Stimulated activated CD8-positive, alpha-beta memory T cell treated with anti-CD3 and anti-CD28 coated beads, Interleukin-15, amount 100 ng/mL, for 24 hours (primary cell): ENCODE measurements at places on chromosomes 7 and 10.

DNA sequence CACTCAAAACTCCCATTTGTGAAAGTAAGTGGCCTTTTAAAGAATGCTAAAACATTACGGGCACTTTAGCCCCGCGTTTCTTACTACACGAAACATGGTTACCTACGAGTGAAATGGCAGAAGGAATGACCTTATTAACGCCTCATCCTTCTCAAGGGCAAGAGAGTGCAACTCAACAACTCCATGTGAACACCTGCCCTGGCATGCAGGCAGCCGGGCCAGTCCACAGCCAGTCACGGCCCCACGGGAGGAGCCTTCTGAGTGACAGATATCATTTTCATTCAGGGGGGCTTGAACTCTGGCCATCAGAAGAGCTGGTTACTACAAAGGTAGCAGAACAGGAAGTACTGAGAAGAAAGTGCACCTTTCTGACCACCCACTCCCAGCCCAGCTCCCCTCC lies 236.1 kb downstream of the PTPRN2 start:
- no peak for DNase-seq

DNA sequence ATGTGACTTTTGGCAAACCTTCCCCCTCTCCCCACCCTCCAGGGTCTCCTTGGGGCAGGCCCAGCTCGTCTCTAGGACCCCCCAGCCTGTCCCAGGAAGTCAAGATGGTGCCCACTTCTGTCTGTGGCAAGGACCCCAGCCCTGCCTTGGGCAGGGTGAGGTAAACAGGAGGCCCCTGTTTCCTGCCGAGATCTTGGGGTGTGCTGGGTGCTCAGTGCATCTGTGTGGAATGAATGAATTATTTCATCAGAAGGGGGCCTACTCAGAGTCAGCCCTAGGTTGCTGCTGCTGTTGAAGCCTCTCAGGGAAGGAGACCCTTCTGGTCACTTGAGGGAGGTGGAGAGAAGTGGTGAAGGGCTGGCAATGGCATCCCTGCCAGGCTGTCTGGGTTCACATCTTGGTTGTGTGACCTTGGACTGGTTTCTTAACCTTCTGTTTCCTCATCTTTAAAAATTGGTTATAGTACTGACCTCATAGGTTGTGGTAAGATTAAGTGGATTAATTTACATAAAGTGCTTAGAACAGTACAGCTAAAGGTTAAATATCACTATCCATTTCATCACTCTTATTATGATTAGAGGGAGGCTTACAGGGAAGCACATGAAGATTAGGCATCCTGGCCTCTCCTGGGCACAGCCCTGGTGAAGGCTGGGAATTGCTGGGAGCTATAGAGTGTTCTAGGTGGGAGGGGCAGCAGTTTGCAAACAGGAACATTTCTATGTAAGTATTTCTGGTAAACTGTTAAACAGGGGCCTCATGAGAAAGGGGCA lies 67.7 kb downstream of the ZMIZ1 start:
- DNase-seq = no peak

- no peak for DNase-seq
Measured at GRCh38 chr7:103031024-103031423, 43.6 kb downstream of the FBXL13 start.

- no peak for DNase-seq
Measured at GRCh38 chr10:102579328-102579727, 65.0 kb upstream of the TRIM8 start.

GRCh38 chr7:5507013-5507412 lies 83.4 kb upstream of the TNRC18 start:
- no peak for DNase-seq

- DNase-seq = no peak
Measured at GRCh38 chr7:97019710-97020225, 4.9 kb downstream of the DLX5 start.

GRCh38 chr10:24008164-24009091 lies 200.5 kb upstream of the KIAA1217 start:
- DNase-seq = no peak

DNA sequence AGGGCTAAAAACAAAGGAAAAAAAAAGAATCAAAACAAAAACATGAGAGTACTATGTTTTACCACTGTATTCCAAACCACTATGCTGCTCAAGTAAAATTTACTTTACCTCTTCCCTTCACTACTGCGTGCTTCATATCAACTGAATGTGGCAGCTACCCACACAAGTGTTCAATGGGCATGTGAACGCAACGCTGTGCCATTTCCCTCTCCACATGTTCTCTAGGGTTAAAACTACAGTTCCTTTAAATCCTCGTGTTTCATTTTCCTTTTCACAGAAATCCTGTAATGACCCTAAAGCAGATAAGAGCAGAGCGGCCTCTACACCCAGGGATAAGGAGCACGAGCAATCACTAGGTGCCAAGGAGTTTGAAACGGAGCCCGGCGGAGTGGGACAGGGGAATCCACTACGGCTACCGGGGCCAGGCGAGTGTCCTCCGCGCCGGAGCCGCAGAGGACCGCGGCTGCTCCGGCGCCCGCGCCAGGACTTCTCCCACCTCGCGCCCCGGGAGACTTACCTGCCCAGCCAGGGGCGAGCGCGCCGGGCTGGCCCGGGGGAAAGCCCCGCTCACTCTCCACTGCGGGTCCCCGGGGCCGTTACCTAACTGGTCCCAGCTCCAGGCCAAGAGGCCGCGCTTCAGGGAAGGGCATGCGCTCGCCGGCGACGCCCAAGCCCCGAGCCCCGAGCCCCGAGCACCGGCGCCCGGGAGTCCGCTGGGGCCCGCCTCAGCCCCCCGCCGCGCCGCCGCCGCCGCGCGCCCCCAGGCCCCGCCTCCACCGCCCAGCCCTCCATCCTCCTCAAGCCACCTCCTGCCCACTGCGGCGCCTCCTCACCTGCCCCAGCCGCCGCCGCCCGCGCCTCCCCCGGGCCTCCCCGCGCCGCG lies 711 bp downstream of the NAMPT start:
- peak; percentile 11 for DNase-seq

DNA sequence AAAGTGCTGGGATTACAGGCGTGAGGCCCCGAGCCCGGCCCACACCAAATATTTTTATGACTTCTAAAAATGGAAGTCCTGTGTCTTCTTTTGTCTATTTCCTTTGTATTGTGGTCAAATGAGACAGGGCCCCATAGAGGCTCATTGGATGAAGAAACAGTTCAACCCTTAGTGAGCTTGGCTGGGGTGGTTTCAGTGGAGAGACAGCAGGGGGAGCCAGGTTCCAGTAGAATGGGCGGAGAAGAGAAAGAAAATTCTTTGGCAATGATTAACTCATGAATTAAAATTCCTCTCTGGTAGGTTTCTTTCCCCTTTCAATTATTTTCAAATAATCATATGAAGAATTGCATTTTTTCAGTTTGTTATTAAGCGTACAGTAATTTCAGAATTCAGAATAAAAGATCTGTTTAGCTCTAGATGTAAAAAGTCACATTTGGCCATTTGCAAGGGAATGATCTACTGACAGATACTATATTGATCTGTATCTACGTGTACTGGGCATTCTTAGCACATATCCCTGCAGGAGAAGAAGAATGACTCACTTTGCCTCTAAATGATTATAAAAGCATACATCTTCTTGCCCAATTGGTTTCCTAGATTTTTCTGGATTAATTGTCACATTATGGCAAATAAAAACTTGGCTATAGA lies 43.2 kb downstream of the PNLIPRP3 start:
- DNase-seq = no peak

DNA sequence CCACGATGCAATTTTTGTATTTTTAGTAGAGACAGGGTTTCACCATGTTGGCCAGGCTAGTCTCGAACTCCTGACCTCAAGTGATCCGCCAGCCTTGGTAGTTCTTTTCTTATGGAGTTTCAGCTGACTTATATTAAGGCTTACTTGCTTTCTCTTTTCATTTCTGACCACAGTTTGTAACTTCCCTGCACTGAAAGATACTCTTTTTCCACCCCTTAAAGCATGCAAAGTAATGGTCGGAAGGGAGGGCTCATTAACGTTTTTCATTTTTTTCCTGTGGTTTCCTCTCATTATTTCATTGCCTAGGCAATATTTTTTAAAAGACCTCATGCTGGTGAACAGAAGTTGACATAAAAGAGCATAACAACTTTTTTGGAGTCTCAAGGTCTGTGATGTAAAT lies 27.0 kb downstream of the ADRB1 start:
- DNase-seq = no peak

DNA sequence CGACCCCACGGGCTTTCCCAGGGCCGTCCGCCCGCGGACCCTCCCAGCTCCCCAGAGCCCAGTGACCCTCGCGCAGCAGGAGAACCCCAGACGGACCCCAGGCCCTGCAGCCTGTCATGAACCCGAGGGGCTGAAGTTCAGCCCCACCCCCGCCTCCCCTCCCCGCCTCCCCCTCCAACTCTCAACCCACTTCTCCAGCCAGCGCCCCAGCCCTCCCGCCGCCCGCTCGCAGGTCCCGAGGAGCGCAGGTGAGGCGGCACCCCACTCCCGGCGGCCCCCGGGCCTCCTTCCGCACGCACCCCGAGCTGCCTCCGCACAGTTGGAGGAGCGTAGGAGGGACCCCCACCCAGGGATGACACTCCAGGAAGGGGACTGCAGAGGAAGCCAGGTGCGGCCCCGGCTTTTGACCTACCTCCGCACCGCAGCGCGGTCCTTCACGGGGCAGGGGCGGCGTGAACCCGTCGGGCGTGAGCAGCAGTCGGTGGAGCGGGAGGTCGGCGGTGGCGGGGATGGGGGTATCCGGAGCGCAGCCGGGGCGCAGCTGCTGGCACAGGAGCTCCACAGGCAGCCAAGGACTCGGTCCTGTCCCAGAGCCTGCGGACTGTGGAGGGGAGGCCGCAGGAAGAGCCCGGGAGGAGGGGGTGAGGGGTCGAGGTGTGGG lies at the start of gene TMEM176A:
Gene TMEM176A, plus strand, starts transcription at position 189 of the 661 bp plus-strand sequence. CDS start 782 bp downstream, outside the sequence.
- no peak for DNase-seq

GRCh38 chr10:97328646-97329453 lies 5.7 kb downstream of the FRAT2 start:
- no peak for DNase-seq

DNA sequence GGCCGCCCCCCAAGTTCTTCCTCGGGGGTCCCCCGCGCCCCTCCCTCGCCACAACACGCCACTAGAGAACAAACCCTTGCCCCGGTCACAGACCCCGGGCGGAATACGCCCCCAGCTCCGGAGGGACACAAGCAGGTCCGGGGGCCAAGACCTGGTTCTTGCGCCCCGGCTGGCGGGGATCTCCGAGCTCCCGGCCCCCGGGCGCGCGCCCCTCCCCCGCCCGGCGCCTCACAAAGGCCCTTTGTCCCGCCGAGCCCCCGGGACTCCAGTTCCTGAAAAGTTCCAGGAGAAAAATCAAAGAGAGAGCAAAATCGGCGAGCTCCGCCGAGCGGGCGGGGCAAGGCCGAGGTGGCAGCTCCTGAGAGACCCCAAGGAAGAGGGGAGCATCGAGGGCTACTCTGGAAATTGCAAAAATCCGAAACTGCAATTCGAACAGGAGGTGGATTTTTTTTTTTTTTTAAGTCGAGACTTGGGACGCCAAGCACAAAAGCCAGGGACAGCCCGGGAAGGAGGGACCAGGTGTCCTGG lies 4.0 kb downstream of the TNRC18 start:
- DNase-seq = no peak

DNA sequence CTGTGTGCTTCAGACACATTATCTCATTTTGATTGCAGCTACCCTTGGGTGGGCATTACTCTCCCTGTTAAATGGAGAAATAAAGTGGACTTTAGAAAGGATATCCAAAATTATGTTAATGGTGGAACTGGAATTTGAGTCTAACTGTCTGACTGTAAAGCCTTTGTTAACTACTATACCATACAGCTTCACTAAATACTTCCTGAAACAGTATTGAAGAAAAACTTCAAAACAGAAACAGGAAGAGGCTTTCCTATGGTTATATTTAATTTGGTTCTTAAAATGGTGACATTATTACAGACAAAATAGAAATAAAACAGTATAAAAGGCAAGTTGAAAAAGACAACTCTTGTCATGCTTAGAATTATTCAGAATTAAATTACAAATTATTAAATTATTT lies 25.0 kb downstream of the SPAG6 start:
- no peak for DNase-seq

DNA sequence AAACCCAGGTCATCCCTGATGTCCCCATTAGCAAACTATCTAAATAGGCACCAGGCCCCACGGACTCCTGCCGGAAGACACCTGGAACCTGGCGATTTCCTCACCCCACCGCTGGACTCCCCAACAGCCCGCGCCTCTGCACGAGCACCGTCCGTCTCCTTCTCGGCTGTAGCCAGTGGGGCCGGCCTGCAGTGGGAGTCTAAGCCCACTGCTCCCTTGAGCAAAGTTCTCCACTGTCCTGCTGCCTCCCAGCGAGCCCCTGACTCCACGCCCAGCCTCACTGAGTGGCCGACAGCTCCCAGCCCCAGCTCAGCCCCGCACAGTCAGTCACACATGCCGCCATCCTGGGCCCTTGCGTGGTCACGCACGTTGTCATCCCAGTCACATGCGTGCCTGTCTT lies 211.3 kb upstream of the PPP2R2D start:
- no peak for DNase-seq

GRCh38 chr10:70331486-70332268 lies 47.9 kb upstream of the NPFFR1 start:
- no peak for DNase-seq

DNA sequence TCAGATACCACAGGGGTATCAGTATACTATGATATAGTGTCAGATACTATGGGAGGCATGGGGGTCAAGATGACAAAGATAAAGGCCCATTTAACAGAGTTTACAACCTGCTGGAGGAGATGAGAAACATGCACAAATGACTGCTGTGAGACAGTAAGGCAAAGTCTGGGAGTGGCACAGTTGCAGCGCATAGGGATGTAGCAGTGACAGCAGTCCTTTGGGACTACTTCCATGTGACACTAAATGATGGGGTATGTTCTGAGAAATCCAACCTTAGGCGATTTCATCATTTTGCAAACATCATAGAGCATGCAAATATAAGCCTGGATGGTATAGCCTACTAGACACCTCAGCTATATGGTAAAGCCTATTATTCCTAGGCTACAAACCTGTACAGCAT lies 56.8 kb downstream of the CDK1 start:
- DNase-seq = no peak

DNA sequence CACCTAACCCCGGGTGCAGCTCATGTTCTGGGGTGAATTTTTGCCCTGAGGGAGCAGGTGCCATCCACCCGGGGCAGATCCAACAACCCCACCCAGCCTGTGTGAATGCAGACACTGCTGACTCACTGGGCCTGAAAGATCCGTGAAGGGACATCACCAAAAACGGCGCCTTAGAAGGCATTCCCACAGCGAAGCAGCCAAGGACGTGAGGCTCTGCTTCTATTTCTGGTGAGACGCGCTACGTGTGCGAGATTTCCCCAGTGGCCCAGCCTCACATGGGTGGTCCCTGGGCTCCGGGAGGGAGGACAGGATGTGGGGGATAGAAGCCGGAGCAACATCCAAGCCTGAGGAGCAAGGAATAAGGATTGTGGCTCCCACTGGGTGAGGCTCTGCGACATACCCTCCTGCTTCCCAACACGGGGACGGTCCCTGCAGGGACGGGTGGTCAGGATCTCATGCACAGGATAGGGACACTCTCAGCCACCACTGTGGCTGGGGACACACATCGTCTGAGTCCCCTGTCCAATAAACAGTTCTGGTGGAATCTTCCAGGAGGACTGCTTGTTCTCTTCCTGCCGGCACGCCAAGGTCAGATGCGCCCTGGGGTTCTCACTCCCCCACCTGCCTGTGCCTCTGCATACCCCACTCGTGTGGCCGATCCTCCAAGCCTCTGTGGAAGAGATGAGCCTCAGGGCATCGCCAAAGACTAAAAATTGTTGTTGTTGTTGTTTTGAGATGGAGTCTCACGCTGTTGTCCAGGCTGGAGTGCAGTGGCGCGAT lies 70.2 kb downstream of the ZRANB1 start:
- no peak for DNase-seq
